ENCODE measurements at places on chromosomes 5 and 9.
A peak's percentile ranks its signal among the peaks of the same experiment; 100 is the strongest.

DNA sequence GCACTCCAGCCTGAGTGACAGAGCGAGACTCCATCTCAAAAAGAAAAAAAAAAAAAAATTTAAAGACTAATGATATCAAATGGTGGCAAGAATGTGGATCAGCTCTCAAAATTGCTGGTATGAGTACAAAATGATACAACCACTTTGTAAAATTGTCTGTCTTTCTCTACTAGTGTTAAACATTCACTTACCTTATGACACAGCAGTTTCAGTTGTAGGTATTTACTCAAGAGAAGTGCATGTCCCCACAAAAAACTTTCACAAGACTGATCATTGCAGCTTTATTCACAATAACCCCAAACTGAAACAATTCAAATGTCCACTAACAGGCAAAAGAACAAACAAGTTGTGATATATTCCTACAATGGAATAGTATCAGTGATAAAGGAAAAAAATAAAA is 14.7 kb upstream of the CETN3 start:
- DNase-seq, result no peak

GRCh38 chr5:173800340-173800739 is 87.8 kb upstream of the CPEB4 start:
- DNase-seq, result no peak

GRCh38 chr5:132190161-132190817 is 37.4 kb downstream of the P4HA2 start:
- DNase-seq, result no peak

DNA sequence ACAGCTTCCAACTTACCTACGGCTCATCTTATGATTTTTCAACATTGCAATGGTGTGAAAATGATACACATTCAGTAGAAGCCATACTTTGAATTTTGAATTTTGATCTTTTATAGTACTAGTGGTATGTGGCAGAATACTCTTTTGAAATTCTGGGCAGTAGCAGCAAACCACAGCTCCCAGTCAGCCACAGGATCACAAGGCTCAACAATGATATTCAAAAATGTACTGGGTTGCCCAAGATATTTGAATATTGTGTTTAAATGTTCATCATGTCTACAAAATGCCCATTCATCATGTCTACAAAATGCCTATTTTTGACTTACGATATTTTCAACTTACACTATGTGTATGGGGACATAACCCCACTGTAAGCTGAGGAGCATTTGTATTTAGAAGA is 81.3 kb upstream of the PRR16 start:
- DNase-seq, result no peak

DNA sequence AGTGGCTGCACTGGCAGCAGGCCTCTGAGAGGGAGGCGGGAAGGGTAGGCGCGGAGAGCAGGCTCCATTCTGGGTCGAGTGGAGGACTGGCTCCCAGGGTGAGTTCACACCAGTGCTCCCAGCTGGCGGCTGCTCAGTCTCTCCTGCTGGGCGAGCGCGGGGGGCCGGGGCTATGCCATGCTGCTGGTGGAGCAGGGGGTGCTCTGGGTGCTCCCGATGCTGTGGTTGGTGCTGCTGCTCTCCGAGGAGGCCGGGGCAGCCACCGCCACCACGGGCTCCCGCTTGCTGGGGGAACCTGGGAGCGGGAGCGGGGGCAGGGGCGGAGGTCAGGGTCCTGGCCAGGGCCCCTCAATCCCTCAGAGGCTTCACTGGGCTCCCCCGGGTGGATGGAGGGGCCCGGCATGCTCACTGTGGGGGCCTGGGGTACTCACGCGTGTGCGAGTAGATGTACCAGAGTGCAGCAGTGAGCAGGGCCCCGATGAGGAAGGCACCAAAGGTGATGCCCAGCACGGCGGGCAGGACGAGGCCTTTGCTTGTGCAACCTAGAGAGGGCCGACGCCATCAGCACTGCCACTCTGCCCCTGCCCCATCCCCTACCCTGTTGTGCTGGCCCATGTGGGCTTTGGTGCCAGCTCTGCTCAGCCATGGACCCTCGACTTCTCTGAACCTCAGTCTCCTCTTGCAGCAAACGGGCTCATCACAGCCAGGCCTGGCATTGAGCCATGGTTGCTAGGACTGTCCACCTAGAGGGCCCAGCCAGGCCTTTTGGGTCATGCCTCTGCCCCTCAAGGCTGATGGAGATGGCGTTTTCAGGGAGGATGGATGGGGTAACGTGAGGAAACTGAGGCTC is 13.1 kb downstream of the FPGS start:
- no peak for DNase-seq

DNA sequence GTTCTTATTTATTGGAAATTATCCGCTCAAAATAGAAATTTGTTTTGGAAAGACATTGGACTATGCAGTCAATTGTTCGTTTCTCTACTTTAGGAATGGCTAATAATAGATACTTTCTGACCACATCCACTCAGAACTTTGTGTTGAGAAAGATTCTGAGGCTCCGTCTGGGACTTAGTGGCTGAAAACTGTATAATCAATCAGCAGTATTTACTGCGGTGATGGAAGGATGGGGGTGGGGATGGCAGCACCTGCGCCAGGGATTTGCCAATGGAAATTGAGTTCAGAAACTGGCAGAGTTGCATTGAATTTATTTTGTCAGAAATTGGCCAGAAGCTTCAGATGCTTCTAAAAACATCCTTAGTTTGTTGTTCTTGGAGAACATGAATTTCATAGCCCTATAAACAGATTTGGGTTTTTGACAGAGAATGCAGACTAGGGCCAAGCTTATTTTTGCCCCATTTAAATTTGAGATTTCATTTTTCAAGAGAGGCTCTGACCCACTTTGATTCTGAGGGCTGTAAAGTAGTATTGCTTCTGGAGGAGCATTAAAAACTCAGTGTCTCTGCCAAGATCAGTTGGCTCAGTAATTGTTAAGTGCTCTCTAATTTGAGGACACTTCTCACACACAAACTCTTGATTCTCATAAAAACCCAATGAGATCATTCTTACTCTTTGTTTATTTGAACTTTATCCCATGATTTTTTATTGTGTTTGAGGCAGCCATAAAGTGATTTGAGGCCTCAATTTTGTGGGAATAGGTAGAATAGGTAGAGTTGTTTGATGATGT is 215.1 kb downstream of the CD180 start:
- no peak for DNase-seq

GRCh38 chr5:152274224-152274623 is 130.9 kb downstream of the NMUR2 start:
- no peak for DNase-seq

DNA sequence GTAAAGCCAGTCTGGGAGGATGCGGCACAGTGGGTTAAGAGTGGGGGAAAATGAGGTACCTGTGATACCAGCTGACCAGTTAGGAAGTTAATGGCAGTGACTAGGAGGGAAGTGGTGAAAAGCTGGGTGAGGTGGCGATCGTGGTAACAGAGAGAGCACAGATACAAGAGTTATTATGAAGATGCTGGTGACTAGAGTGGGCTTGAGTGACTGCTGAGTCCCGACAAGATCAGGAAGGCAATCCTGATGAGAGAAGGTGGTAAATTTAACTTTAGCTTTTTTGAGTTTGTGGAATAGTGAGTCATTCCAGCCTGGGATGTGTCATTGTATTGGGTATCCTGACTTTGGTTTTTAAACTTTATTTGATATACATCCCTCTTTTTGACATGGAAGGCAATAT is 38.8 kb downstream of the CMYA5 start:
- no peak for DNase-seq

GRCh38 chr5:173634465-173634983 is 18.1 kb upstream of the BOD1 start:
- no peak for DNase-seq

- no peak for DNase-seq
Measured at GRCh38 chr5:138585157-138585556, 10.0 kb upstream of the HSPA9 start.

GRCh38 chr5:107464416-107464815 is 206.3 kb downstream of the EFNA5 start:
- no peak for DNase-seq

DNA sequence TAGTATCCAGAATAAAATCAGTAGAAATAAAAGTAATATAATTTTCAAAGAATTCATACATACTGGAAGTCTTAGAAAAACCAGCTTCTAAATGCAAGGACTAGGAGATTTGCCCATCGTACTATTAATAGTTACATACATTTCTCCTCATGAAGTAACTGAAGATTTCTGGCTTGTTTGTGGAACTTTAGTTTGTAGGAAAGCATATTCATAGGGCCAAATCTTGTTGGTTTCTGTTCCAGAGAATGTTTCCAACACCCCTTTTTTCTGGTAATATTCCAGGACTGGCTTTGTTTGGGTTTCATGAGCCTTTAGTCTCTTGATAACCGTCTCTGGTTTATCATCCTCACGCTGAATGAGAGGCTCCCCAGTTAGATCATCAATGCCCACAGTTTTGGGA is 66.3 kb upstream of the TJP2 start:
- DNase-seq, result no peak

GRCh38 chr5:169832845-169833244 is 147.4 kb downstream of the INSYN2B start:
- DNase-seq, result no peak

DNA sequence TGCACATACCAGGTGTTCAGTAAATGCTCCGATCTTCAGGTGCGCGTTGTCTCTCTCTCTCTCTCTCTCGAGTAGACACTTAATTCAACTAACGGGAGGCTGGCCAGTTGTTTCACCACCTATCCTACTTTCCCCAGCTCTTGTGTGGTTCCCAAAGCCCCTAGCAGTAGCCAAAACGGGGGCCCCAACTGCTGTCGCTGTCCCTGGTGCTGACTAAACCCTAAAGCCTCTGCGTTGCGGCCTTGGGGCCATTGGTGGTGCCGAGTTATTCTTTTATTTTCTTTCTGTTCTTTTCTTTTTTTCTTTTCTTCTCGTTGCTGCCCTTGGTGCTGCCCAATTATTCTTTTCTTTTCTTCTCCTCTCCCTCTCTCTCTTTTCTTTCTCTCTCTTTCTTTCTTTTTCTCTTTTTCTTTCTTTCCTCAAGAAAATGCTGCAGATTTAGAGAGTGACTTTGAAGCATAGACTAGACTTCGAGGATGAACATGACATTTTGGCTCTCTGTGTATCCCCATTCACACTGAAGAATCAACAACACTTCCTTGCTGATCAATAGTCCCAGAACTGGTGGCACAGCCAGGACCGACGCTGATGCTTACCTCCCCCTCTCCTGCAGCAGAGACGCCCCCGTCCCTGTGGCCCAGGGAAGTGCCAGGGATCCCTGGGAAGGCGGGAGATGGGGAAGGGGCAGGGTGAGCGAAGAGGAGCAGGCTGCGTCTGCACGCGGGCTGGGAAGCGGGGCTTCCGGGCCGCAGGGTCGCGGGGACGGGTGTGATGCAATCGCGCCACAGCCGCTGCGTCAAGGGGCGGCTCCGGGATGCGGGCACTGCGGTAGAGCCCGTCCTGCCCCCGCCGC is at the start of gene FBLL1:
FBLL1 (plus strand) TSS at position 785 of the 853 bp plus-strand sequence. CDS start 200 bp downstream, outside the sequence.
- DNase-seq, result peak; percentile 48

- DNase-seq, result no peak
Measured at GRCh38 chr5:30937070-30937469, 256.4 kb upstream of the CDH6 start.

DNA sequence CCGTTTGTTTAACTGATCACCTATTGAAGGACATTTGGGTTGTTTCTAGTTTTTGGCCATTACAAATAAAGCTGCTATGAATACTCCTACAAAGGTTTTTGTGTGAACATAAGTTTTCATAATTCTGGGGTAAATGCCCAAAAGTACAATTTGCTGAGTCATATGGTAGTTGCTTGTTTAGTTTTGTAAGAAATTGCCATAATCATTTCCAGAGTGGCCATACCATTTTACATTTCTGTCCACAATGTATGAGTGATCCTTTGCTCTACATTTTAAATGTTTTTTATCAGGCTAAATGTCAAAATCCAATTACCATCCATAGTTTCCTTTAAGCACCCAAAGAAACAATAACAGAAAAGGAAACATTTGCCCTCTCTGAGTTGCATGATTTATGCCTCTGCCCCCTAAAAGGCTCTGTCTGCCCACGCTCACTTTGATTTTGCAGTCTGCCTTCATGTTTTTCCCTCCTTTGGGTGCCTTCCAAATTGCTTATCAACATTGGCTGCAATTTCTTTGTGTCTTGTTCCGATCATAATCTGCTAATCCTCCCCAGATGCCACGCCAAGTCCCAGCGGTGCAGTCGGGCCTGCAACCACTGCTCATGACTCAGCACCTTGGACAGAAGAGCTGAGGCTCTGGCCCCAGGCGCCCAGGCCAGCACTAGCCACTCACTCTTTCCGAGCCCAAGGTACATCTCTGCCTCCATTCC is 339.2 kb downstream of the PIK3R1 start:
- no peak for DNase-seq

DNA sequence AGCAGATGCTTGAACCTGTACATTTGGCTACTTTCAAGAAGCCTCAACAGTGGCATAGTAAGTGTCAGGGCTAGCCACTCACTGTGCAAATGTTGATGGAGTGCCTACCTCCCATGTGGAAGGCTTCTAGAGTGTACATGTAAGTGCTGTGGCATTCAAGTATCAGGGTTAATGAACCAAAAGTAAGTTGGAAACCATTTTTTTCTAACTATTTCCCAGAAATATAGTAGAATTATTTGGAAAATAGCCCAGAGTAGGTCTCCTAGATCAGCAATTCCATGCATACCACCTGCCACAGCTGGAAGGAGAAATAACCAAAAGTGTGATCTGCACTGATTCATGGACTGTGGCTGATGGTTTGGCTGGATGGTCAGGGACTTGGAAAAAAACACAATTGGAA is 53.3 kb downstream of the FOXD1 start:
- no peak for DNase-seq

DNA sequence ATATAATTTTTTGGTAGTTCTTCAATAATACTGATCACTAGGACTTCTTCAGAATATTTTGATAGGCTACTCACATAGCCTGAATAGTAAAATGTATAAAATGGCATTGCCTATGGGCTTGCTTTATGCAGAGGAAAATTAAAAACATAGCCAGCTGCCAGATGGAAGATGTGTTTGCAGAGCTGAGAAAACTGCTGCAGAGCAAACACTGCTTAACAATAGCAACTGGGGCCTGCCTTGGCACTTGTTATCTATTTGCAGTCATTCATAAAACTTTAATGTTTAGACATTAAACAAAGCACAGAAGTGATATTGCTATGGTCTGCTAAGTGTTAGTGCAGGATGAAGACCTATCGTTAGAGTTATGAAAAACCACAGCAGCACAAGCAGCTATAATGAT is 151.5 kb upstream of the SMC2 start:
- DNase-seq, result no peak

DNA sequence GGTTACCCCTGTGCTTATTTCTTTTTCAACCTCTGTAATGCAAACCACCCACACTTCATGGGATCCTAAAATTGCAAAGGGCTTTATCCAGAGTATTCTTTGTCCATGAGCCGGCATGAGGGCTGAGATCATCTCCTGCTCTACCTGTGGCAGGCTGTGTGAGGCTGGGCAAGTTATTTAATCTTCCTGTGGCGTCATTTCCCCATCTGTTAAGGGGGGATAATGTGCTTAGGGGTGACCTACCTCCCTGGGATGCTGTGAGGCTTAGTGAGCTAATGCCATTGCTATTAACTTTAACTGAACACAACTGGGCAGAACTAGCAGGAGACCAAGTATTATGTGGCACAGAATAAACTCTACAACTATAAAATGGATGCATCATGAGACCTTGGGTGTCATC is 17.0 kb downstream of the FRMPD1 start:
- DNase-seq, result no peak
